ENCODE measurements at places on chromosomes 11 and 22.

- DNase-seq, result peak; percentile 98
Measured at GRCh38 chr11:111541254-111542061, 938 bp downstream of the LAYN start.

- peak; percentile 88 for DNase-seq
Measured at GRCh38 chr22:41401781-41402648, 20.3 kb downstream of the TEF start.

DNA sequence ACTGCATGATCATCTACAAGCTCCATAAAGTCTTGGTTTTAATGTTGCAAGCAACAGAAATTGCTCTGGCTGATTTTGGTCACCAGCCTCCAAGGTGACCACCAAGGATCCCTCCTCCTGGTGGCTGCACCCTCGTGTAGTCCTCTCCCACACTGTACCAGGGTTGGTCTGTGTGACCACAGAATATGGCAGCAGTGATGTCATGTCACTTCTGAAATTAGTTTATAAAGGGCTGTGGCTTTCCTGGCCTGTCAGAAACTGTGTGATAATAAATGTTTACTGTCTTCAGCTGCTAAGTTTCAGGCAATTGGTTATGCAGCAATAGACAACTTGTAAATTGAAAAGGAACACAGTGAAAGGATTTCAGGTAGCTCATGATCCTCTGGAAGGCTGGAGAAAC is 5.3 kb upstream of the PRDM11 start:
- DNase-seq, result no peak

DNA sequence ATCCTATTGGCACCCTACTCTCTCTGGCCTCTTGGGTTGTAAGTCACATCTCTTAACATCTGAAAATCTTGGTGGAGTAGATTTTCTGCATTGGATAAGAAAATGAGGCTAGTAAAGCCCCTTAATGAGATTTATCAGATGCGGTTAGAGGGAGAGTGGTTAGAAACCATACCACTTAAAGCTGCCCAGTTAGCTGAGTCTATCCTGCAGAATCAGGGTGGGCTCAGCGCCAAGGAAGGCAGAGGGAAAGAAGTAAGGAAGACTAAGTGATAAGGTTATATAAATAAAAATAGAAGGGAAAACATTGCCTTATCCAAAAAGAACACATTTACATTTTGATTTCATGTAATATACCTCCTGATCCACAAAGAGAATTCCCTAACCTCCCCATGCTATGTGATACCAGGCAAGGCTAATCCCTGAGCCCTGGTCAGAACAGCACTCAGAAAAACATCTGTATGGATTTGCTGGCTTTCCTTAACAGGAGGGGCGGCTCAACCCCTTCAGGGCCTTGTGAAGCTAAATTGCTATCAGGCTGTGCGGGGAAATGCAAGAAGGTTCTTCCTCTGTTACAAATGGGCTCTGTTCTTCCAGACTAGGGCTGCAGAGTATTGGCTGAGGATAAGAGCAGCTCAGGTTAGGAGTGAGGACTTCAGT is 101.7 kb downstream of the SNX19 start:
- DNase-seq, result no peak

- no peak for DNase-seq
Measured at GRCh38 chr11:98965775-98966174, 55.0 kb upstream of the CNTN5 start.

- peak; percentile 70 for DNase-seq
Measured at GRCh38 chr11:60899046-60899936, 7.1 kb downstream of the PRPF19 start.

DNA sequence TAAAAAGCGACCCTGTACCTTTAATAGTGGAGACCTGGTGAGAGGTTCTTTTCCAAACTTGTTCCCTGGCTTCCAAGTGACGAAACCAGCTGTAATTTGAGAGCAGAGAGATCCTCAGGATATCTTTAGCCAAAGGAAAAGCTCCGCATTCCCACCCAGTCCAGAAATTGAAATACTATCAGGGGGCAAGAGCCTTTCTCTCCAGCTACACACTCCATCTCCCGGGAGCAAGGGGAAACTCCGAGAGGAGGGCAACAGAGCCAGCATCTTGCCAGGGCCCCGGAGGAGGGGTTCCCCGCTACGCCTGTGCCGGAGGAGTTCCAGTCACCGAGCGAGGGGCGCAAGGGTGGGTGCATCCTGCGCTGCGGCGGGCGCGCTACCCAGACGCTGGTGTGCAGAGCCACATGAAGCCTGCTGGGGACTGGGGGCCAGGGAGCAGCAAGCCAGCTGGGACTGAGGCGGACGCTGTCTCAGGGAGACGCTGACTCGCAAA is at the start of gene FIBIN:
Gene FIBIN, plus strand, starts transcription at position 148 of the 493 bp plus-strand sequence. CDS start 415 bp downstream, outside the sequence.
- DNase-seq, result peak; percentile 70

GRCh38 chr22:32352681-32353080 is 5.0 kb upstream of the RFPL3 start:
- no peak for DNase-seq

DNA sequence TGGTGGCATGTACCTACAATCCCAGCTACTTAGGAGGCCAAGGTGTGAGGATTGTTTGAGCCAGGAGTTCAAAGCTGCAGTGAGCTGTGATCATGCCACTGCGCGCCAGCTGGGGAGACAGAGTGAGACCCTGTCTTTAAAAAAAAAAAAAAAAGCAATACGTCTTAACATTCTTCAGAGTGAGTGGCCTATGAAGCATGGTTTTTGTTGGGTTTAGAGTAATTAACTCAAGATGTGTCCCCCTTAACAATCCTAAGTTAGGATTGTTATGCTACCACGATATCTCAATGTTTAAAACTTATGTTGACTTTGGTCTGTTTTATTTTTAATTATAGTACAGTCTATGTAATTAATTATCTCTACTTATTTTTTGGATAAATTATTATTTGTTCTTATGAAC is 156.1 kb downstream of the HIPK3 start:
- DNase-seq, result peak; percentile 55

DNA sequence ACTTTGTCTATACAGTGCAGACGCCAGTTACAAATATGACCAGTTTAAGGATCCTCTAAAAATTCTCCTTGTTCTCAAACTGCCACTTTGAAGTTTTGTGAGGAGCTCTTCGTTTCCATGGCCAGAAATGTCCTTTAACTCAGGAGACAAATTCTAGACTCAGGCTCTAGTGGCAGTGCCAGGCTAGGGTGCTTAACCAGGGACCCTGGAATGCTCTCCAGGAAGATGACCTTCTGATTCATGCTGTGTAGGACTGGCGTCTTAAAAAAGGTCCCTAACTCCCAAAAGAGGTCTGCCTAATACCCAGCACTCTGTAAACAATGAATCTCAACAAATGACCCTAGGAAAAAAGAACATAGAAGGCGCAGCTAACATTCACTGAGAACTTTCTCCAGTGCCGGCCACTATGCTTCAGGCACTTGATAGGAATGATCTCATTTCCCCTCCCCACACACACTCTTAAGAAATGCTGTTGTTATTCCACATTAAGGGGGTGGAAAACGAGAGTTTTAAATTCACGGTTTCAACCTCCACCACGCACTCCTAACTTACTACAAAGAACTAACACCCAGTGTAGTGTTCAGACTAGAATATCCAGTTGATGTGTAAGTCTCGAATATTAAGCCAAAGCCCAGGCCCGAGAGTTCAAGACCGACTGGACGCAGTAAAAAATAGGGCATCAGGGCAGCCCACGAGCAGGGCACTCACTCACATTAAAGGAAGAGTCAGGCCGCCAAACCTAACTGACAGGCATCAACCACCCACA is 747 bp downstream of the NXF1 start:
- DNase-seq, result peak; percentile 57

DNA sequence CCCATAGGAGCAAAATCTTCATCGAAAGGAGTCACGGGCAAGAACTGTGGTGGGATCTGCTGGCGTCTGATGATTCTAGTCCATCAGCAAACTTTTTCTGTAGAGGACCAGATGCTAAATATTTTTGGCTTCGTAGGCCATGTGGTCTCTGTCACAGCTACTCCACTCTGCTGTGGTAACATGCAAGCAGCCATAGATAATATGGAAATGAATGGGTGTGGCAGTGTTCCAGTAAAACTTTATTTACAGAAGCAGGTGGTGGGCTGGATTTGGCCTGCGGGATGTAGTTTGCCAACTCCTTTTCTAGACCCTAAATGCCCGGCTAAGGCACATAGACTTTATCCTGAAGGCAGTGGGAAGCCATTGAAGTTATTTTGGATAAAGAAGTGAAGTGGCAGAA is 32.9 kb downstream of the BMAL1 start:
- no peak for DNase-seq

DNA sequence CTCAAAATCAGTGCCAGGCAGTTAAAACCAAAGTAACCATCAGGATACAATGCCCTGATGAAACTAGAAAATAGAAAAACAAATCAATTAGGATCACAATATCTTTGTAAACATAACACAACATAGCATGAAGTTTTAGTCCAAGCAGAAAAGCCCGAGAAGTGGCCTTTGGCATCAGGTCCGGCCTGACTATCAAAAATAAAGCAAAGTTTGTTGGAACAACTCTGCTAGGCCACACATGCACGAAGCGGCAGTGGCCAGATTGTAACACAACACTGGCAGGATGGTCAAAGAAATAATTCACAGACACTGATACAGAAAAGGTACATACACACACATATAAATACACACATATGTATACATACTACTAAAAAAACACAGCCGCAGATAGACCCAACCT is 26.9 kb downstream of the CDON start:
- DNase-seq, result no peak

- DNase-seq, result peak; percentile 36
Measured at GRCh38 chr11:2092956-2093412, 46.2 kb downstream of the IGF2 start.

DNA sequence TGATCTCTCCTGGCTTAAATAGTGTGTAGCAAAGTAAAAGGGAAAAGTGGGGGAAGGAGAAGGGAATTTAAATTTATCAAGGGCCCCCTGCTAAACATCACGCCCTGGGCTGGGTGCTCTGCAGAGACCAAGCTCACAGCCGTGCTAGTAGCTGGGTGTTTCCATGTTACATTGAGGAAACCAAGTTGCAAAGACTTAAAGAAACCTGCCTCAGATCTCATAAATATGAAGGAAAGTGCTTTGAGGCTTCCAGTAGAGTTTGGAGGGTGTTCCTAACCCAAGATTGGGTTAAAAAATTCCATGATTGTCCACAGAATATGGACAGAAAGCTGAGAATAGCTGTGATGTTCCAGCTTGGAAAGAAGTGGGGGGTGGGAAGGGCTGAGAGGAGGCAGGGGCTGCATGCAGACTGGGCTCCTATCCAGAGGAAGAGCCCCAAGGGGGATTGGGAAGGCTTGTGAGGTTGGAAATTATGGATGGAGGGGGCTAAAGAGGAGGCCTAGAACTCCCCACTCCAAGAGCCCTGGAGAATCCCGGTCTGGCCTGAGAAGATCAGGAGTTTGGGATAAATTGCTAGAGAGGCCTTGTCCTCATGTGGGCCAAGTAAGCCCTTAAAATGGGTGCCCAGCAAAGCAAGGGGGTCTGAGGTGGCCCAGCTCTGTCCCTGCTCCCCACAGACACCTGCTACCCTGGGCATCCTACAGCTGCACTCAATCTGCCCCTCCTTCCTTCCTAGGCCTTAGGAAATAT is 25.0 kb upstream of the OAF start:
- no peak for DNase-seq

DNA sequence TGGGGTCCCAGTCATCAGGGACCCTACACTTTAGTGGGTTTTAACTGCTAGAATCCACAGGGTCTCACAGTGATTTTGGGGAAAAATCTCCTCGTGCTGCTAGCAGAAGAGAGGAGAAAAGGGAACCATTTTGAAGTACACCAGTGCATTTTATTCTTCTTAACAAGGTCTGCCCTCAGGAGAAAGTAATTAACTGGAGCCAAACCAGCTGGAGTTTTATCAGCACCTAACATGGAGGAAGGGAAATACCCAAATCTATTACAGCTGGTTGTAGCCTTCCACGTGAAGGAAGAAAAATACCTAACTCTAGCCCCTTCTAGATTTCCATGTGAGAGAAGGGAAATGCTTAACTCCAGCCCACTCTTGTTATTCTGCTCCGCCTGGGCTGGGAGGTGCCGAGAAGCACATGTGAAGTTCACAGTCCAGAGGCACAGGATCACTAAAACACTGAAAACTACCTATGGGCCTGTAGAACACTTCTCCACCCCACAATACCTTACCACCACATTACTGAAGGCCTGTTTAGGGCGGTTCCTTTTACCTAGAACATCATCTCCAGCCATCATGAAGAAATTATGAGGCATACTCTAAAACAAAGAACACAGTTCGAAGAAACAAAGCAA is 31.3 kb upstream of the TEAD1 start:
- no peak for DNase-seq

DNA sequence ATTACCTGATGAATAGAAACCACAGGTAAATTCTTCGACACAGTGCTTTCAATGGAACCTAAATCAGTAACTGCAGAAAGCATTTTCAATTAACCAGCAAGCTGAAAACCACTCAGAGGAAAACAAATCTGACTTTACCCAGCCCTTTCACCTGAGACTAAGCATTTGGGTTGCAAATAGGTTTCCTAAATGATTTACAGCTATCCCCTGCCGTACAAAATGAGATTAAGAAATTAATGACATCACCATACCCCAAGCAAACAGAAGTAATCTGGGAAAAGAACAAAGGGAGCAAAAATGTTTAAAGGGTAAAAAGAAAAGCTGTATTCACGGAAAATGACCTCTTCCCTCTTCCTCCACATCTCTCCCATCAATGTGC is 584 bp downstream of the NOX4 start:
- DNase-seq, result no peak

- peak; percentile 91 for DNase-seq
Measured at GRCh38 chr22:37633625-37634416, 5.6 kb upstream of the SH3BP1 start.

DNA sequence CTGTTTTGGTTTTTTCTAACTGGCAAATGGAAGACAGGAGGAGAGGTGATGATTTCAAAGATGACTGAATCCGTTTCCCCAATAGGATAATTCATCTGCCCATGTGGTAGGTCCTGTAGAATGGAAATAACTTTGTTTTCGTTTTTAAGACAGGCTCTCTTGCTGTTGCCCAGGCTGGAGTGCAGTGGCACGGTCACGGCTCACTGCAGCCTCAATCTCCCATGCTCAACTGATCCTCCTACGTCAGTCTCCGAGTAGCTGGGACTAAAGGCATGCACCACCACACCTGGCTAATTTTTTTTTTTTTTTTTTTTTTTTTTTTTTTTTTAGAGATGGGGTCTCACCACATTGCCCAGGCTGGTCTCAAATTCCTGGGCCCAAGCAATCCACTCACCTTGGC is 77.4 kb upstream of the BIRC3 start:
- DNase-seq, result no peak

DNA sequence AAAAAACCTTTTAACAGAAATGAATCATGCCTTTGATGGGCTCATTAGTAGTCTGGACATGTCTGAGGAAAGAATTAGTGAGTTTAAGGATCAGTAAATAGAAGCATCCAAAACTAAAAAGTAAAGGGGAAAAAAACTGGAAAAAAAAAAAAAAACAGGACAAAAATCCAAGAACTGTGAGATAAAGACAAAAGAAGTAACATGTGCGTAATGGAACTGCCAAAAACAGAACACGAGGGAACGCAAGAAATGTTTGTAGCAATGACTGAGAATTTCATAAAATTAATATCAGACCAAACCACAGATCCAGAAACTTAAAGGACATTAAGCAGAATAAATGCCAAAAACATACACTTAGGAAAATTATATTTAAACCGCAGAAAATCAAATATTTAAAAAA is 77.4 kb downstream of the MS4A13 start:
- no peak for DNase-seq

GRCh38 chr22:30305519-30305905 is 16.2 kb upstream of the CASTOR1 start:
- peak; percentile 50 for DNase-seq

Data from EH (cell line).